Hair follicular keratinocyte (primary cell): ENCODE measurements at places on chromosomes 13 and 19. TPM values are rescaled to one million over a fixed set of nuclear protein-coding genes. Genes with fewer than 3 reads are reported as not detected.

CGB1 gene
- total RNA-seq, result not detected in 2 replicates

IGFL3 gene
- total RNA-seq, result 0.30 and 0.78 TPM in 2 replicates

SLC25A41 gene
- not detected in 2 replicates for total RNA-seq

ZIK1 gene
- total RNA-seq, result 2.3 and 5.9 TPM in 2 replicates

PTBP1 gene
- total RNA-seq, result 216 and 283 TPM in 2 replicates

ZNF567 gene
- total RNA-seq, result 2.7 and 4.0 TPM in 2 replicates
